Posterior vena cava (tissue), 2 donors: ENCODE measurements at places on chromosomes 2 and 18. TPM values are rescaled to one million over a fixed set of nuclear protein-coding genes. Genes with fewer than 3 reads are reported as not detected.

The LHCGR gene
- total RNA-seq = 0.37 TPM

The ZC3H15 gene
- total RNA-seq = 54.3 TPM

The FOSL2 gene
- total RNA-seq = 141 TPM

The POTEJ gene
- total RNA-seq = not detected

The STARD6 gene
- total RNA-seq = not detected

The PTPRN gene
- not detected for total RNA-seq

The CAPN14 gene
- total RNA-seq = 0.09 TPM

The SERPINB12 gene
- total RNA-seq = not detected

The FBXO15 gene
- total RNA-seq = not detected

The COBLL1 gene
- 76.9 TPM for total RNA-seq

The CD226 gene
- 1.6 TPM for total RNA-seq
